Fibroblast of skin of right biceps (primary cell): ENCODE measurements at places on chromosomes 4 and X.

DNA sequence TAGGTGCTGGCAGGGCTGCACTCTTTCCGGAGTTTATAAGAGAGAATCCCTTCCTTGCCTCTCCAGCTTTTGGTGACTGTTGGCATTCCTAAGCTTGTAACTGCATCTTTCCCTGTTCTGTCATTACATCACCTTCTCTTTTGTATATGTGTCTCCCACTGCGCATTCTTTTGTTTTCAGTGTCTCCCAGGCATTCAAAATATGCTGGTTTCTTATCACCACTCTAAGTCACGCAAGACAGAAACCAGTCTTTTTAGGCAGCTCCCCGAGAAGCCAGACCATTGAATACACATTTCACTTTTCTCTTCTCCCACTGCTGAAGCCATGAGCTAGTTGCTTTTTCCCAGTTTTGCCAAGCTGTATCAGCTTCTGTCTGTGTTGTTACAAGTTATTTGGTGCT is 71.0 kb downstream of the LAS1L start:
- no peak for DNase-seq

DNA sequence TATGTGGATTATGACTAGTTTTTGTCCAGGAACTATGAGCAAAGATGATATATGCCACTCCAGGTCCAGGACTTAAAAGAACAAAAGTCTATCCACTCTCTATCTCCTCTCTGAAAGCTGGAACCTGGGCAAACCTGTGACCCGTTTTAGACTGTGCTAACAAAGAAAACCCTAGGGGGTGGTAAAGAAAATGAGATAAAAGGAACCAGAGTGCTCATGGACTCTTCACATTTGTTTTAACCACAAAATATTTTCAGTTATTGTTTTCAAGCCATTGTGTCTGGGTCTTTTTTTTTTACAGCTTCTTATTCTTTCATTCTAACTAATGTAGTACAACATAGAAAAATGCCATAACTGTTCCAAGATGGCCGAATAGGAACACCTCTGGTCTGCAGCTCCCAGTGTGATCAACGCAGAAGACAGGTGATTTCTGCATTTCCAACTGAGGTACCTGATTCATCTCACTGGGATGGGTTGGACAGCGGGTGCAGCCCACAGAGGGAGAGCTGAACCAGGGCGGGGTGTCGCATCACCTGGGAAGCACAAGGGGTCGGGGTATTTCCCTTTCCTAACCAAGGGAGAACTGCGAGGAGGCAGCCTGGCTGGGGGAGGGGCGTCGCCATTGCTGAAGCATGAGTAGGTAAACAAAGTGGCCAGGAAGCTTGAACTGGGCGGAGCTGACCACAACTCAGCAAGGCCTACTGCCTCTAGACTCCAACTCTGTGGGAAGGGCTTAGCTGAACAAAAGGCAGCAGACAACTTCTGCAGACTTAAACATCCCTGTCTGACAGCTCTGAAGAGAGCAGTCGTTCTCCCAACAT is 45.1 kb downstream of the CHM start:
- DNase-seq: peak; percentile 25

DNA sequence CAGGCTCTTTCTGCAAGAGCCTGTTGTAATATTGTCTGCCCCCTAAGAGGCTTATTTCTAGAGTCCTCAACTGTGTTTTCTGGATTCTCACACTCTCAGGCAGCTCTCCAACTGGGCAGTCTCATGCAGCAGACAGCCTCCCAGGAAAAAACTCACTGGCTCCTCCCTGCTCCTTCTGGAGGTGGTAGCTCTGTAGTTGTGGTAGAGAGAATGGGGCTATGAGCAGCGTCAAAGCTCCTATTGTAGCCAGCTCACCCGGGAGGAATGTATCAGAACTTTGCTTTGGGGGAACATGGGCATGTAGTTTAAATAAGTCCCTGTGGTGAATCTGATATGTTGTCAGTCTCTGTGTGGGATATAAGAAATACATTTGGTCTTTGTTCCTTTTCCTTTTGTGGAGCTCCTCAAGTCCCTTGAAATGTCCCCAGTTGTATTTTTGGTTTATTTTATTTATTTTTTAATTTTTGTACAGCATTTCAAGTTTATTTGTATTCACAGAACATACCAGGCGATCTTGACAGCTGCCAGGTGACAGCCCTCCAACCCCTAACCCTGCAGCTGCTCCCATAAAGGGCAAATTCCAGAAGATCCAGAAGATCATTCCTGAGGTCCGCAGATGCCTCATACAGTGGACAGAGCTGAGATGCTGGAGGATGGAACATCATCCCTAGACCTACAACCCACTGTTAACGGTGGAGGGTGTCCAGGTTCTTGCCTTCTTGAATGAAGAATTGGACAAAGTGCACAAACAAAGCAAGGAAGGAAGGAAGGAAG is 45.7 kb downstream of the TRIM61 start:
- DNase-seq: no peak

GRCh38 chr4:3700223-3700622 is 66.0 kb upstream of the ADRA2C start:
- DNase-seq: no peak

- DNase-seq: no peak
Measured at GRCh38 chrX:130186651-130187050, 14.9 kb downstream of the RAB33A start.

DNA sequence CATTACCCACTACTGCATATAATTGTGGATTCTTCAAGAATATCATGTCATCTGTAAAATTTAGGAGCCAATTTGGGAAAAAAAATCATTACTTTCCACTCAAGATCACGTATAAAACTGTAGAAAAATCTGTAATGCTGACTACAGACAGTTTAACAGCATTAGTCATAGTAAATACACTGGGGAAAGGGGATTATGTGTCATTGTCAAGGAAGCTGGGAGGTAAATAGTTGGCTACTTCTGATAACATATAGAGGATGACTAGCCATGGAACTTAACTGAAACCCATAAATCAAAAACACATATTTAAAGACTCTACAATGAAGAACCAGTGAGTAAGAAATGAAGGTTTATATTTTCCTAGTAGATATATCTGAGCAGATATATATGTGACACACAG is 1666.4 kb upstream of the IGFBP7 start:
- DNase-seq: peak; percentile 90
